ENCODE measurements at places on chromosomes 12 and 14. TPM values are rescaled to one million over a fixed set of nuclear protein-coding genes. Genes with fewer than 3 reads are reported as not detected.

DNA sequence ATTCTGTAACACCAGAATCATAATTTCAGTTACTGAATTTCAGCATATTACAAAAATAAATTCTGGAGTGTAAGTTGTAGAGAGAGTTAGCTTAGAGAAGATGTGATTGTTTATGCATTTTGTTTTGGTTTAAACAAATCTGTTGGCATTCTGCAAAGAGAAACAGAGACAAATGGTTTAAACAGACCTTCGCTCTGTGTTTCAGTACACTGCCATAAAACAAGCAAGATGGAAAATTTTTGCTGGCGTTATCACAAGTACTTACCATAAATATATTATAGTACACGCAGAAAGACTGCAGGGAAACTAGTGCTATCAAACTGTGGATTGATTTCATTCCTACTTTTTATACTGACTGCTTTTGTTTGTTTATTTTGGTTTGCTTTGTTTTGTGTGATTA, 850.3 kb upstream of the FOXG1 start:
- no peak overlapping the region for H3K4me3 ChIP-seq
- no peaks in the 10 kb centered on the region for H3K36me3 ChIP-seq
- no peaks in the 10 kb centered on the region for H3K27me3 ChIP-seq

SLIRP gene
- 240 TPM for total RNA-seq

KCNJ8 gene
- 2.3 TPM for total RNA-seq

- no peak overlapping the region for H3K27ac ChIP-seq
- H3K27me3 ChIP-seq = no peaks in the 10 kb centered on the region
- DNase-seq = no peak
- H3K36me3 ChIP-seq = no peaks in the 10 kb centered on the region
- H3K4me3 ChIP-seq = no peak overlapping the region
Observed at GRCh38 chr14:69994002-69994401, 114.8 kb downstream of the SMOC1 start.

SLC2A14 gene
- total RNA-seq = 31.5 TPM

- H3K4me3 ChIP-seq = no peak overlapping the region
- 0 out of 2 replicates have a peak, but pooled peaks cover 4% of the 10 kb centered on the region for H3K4me1 ChIP-seq
- no peaks in the 10 kb centered on the region for H3K36me3 ChIP-seq
- no peak overlapping the region for H3K27ac ChIP-seq
Observed at GRCh38 chr14:98503086-98503815, 768.7 kb downstream of the BCL11B start.

CMA1 gene
- not detected for total RNA-seq

GALNT16 gene
- 2.9 TPM for total RNA-seq

- no peaks in the 10 kb centered on the region for H3K4me1 ChIP-seq
- no peaks in the 10 kb centered on the region for H3K27me3 ChIP-seq
- H3K4me3 ChIP-seq = no peak overlapping the region
- no peak overlapping the region for H3K27ac ChIP-seq
Observed at GRCh38 chr12:22116376-22116775, 70.4 kb downstream of the CMAS start.

- H3K27me3 ChIP-seq = no peaks in the 10 kb centered on the region
- DNase-seq = no peak
- no peak overlapping the region for H3K27ac ChIP-seq
- H3K4me3 ChIP-seq = no peak overlapping the region
Observed at GRCh38 chr14:83006121-83006670, 1472.5 kb upstream of the SEL1L start.

GRCh38 chr14:75048101-75048500, 3.2 kb downstream of the MLH3 start:
- no peaks in the 10 kb centered on the region for H3K36me3 ChIP-seq
- no peak overlapping the region for H3K27ac ChIP-seq
- H3K27me3 ChIP-seq = no peaks in the 10 kb centered on the region

DNA sequence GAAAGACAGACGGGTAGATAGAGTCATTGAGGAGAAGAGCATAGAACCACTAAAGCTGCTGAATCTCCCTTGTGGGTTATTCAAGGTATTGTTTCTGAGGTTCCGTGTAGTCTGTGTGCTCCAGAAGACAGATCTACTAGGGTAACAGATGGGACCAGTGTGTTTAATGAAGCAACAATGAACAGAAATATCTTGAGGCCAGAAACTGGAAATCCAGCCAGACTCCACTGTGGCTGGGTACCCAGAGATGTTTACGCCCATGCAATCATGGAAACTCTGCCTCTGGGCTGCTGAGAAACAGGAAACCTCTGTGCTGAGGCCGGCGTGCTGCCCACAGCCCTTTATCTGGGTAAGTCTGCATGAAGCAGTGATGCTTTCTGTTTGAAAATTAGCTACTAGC, 8.3 kb downstream of the PROX2 start:
- no peaks in the 10 kb centered on the region for H3K36me3 ChIP-seq
- H3K4me3 ChIP-seq = no peak overlapping the region
- H3K27me3 ChIP-seq = no peaks in the 10 kb centered on the region
- H3K27ac ChIP-seq = no peak overlapping the region
- no peaks in the 10 kb centered on the region for H3K4me1 ChIP-seq

DNA sequence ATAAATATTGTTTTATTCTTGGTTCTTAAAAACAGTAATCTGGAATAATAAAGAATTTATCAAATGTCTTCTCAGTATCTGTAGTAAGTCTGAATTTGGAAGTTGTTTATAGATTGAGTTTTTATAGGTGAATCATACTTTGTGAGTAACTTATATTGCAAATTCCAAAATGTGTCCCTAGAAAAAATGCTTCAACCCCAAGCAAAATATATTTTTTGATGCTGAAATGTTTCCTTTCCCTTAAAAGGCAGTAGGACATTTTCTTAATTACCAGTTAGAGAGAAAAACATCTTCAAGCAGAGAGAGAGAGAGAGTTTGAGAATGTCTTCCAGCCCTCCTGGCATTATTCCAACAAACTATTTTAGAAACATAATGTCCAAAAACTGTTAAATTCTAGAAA, 37.9 kb downstream of the PELI2 start:
- 0 out of 2 replicates have a peak, but pooled peaks cover 6% of the 10 kb centered on the region for H3K4me1 ChIP-seq
- H3K27ac ChIP-seq = no peak overlapping the region
- no peaks in the 10 kb centered on the region for H3K27me3 ChIP-seq

TTLL5 gene
- 35.4 TPM for total RNA-seq

- peaks cover 4% of the 10 kb centered on the region for H3K36me3 ChIP-seq
- no peaks in the 10 kb centered on the region for H3K27me3 ChIP-seq
- H3K4me1 ChIP-seq = no peaks in the 10 kb centered on the region
- DNase-seq = no peak
- no peak overlapping the region for H3K27ac ChIP-seq
- H3K4me3 ChIP-seq = no peak overlapping the region
Observed at GRCh38 chr14:74907744-74908143, 15.3 kb downstream of the RPS6KL1 start.

DNA sequence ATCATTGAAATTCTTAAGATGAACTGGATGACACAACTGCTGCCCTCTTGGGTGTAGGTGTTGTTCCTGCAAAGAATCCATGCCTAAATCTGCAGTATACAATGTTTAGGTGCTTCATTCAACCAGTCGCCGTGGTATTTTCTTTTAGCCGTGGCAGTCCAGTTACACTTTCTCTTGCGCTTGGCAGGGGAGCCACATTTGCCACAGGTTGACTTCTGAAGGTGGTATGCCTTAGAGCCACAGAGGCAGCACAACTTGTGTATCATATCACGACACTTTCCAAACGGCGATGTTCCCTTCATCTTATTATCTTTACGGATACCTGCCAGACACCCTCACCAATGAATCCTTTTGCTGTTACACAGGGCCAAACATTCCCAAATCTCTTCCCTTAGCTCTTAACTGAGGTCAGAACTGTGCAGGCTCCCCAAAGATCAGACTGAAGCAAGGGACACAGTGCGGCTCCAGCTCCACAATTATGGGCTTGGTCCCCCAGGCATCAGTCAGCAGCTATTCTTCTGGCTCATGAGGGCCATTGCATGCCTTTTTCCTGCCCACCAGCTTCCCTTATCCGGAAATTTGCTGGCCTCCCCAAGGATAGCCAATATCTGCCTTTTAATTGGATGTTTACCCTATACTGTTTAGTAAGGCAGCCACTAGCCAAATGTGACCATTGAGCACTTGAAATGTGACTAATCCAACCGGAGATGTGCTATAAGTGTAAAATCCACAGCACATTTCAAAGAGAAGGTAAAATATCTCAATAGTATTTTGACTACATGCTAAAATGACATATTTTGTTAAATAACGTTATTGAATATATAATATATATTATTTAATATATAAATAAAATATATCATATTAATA, 50.7 kb downstream of the SENP1 start:
- no peak overlapping the region for H3K4me3 ChIP-seq
- peaks cover 9% of the 10 kb centered on the region for H3K36me3 ChIP-seq
- no peaks in the 10 kb centered on the region for H3K4me1 ChIP-seq
- no peak for DNase-seq

- no peaks in the 10 kb centered on the region for H3K36me3 ChIP-seq
- H3K27ac ChIP-seq = no peak overlapping the region
- DNase-seq = no peak
- H3K4me1 ChIP-seq = peaks cover 8% of the 10 kb centered on the region
- H3K4me3 ChIP-seq = no peak overlapping the region
Observed at GRCh38 chr14:103527408-103528145, 1.4 kb upstream of the TRMT61A start.

PHETA1 gene
- 12.9 TPM for total RNA-seq

DNA sequence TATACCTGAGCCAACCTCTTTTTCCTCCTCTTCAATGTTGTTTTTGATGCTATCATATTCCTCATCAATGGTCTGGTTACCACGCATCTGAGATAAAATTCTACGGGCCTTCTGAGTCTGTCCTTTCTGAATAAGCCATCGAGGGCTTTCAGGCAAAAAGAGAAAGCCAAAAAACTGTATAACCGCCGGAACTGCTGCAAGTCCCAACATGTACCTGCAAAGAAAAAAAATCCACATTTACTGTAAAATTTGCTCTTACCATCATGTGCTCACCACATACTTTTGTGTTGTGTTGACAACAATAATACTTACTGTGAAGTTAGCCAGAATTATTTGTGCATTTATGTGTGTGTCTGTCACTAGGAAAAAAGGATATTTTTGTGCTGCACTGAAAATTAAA, 77.6 kb downstream of the SLC2A13 start:
- peaks cover 23% of the 10 kb centered on the region for H3K4me1 ChIP-seq
- H3K27me3 ChIP-seq = no peaks in the 10 kb centered on the region
- no peak for DNase-seq
- no peaks in the 10 kb centered on the region for H3K36me3 ChIP-seq
- H3K4me3 ChIP-seq = no peak overlapping the region

DNA sequence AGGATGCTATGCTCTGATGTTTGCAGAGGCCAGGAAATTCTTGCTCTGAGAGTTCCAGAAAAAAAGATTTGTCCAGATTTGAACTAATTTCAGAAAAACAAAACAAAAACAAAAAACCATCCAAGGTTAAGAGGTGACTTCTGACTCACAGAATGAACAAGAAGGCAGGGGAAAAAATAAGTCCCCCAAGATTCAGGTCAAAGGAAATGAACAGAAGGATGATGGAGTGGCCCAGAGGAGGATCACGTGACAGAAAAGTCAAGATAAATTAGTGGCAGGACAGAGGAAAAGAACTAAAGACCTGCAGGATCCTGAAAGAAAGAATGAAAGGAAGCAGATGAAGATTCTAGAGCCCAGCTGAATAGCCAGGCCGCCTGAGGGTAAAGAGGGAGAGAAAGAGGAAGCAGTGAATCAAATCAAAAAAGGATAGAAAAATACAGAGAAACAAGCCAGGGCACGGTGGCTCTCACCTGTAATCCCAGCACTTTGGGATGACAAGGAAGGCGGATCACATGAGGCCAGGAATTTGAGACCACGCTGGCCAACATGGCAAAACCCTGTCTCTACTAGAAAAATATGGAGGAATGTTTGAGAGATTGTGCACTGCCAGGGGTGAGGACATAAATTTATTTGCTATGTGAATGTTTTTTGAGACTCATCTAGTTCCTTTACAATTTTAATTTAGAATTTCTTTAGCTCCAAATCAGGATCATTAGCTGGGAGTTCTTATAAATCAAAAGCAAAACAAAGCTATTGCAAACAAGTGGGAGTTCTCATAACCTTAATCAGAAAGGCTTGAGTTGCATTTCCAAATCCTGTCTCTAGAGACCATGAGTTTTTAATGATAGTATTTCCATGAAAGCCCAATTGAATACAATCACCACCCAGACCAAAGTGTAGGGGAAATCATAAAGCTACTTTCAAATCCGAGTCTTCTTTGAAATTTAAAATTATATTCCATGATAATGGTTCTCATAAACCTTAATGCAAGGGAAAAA, 217.1 kb upstream of the PLEKHG7 start:
- H3K4me3 ChIP-seq = no peak overlapping the region
- no peaks in the 10 kb centered on the region for H3K4me1 ChIP-seq
- H3K27me3 ChIP-seq = no peaks in the 10 kb centered on the region
- H3K36me3 ChIP-seq = no peaks in the 10 kb centered on the region
- H3K27ac ChIP-seq = no peak overlapping the region

TSPAN19 gene
- 0.50 TPM for total RNA-seq

DNA sequence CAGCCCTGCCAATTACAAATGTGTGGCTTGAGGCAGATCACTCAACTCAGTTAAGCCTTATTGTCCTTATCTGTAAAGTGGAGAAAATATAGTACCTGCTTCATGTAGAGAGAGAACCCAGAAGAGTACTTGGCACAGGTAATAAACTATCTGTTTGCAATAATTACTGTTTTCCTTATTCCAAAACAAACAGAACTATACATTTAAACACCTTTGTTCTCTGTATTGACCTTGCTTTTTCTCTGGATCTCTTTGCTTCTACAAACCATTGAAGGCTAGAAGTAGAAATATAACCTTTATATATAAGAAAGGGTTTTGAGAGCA, 70.8 kb upstream of the SRSF5 start:
- no peak for DNase-seq
- peaks cover 32% of the 10 kb centered on the region for H3K4me1 ChIP-seq
- no peaks in the 10 kb centered on the region for H3K27me3 ChIP-seq
- no peak overlapping the region for H3K4me3 ChIP-seq
- no peak overlapping the region for H3K27ac ChIP-seq
- no peaks in the 10 kb centered on the region for H3K36me3 ChIP-seq

CHD8 gene
- total RNA-seq = 97.2 TPM

CDK4 gene
- total RNA-seq = 198 TPM

CACNA2D4 gene
- total RNA-seq = not detected

- no peak overlapping the region for H3K27ac ChIP-seq
- no peak overlapping the region for H3K4me3 ChIP-seq
- no peaks in the 10 kb centered on the region for H3K36me3 ChIP-seq
- no peak for DNase-seq
Observed at GRCh38 chr14:20501346-20501745, 4.0 kb upstream of the RNASE10 start.

ETFRF1 gene
- 8.1 TPM for total RNA-seq

CHPT1 gene
- total RNA-seq = 23.0 TPM

TSPAN31 gene
- 32.9 TPM for total RNA-seq
